ENCODE measurements at places on chromosomes 4 and X.

DNA sequence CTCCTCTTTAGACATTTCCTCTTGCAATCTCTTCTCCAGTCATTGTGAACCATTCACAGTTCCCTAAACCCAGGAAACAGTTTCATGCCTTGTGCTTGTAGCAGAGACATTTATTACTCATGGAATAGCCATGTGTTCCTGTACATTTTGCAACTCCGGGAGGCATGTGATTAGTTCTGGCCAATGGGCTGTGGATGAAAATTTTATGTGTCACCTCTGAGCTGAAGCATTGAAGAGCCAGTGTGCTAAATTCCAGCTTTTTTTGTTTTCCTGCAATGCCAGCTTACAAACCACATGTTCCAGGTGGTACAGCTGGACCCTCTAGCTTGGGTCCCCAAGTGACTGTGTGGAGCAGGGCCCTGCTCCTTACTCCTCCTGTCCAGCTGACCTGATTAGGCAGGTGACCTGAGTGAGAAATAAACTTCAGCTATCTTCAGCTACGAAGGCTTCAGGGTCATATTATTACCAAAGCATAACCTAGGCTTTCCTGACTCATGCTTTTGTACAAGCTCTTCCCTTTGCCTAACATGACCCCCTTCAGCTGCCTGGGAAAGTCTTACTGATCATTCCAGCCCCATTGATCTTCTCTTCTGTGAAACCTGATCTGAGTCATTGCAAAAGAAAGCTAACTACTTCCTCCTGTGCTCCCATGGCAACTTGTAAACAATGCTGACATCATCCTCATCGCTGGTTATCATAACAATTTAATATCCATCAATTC lies 200.4 kb downstream of the PTTG2 start:
- no peak for DNase-seq

GRCh38 chr4:1206299-1207156 lies 34.1 kb upstream of the SPON2 start:
- no peak for DNase-seq

DNA sequence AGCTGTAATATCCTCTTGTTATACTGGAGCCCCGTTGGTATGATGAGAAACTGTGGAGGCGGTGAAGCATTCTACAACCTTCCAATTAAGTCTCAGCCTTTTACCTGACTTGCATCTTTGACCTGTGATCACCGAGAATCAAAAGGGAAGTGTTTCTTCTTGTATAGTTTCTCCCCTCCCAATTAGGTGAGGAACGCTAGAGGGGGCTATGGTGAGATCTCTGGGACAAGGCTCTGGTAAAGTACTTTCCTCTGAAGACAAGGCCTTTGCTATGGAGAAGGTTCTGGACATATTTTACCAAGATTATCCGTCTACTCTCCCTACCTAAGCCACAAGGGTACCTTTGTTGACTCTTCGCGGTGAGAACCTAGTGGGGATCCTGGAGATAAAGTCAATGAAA lies 111.3 kb downstream of the CBLL2 start:
- no peak for DNase-seq

GRCh38 chr4:168529257-168529656 lies 32.4 kb downstream of the PALLD start:
- DNase-seq: no peak

DNA sequence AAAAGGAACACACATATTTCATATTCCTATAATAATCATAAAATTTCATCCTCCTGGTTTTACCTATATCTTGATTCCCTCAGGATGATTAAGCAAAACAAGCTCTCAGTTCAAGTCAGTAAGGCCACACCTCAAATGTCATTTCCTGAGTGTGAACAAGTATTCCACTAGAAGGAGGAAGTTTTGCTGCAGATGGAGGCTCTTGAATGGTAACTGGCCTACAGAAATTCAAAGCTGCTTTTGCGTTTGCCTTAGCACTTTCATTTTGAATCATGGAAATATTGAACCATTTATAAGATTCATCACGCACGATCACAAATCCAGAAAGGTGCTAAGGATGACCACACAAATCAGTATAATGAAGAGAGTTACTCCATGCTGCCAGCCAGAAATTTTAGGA lies 254.4 kb upstream of the CXXC4 start:
- DNase-seq: no peak

DNA sequence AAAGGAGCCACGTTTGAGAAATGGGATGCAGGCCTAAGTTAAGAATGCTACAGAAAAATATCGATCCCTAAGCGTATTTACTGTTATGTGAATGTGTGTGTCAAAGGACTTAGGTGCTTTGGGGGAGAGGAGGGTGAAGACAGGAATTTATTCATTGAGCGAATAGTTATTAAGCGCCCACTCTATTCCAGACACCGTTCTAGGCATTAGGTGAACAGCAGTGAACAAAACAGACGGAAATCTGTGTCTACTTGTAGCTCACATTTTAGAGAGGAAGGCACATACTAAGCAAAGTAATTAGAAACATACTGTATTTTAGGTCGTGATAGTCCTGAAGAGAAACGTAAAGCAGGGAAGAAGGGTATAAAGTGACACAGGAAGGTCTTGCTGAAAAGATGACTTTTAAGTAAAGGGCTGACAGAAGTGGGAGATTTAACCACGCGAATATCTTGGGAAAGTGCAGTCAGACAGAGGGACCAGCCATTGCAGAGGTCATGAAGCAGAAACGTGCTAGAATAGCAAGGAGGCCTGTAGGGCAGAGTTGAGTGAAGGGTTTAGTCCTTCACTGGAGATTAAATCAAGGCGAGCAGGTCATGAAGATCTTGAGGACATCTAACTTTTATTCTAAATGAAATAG lies 541 bp downstream of the AIMP1 start:
- DNase-seq: no peak

DNA sequence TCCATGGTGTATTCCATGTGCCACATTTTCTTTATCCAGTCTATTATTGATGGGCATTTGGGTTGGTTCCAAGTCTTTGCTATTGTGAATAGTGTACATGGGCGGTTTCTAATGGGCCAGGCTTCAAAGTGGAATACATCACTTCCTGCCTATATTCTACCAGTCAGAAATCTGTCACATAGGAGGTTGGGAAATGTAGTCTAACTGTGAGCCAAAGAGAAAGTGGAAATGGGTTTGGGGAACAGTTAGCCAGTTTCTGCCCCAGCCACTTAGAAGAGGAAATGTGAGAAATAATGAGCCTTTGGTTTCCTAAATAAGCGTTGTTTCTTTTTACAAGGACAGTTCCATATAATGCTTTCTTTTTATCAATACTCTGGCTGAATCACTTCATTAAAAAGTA lies 85.1 kb upstream of the AP1S2 start:
- DNase-seq: no peak

DNA sequence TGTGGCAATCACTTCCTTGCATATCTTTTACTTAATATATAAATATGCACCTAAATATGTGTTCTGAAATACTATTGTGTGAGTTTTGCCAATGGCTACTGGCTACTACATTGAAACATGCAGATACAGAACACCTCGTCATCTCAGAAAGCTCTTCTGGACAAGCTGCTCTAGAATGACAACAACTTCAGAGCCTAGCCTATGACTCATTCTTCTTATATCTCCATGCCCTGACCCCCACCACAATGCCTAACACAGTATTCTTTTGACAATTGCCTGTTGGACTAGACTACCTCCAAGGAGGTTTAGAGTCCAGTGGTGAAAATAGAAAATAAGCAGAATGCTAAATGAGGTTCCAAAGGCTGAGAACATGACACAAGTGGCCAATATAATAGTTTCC lies 17.6 kb upstream of the DMP1 start:
- DNase-seq: no peak

DNA sequence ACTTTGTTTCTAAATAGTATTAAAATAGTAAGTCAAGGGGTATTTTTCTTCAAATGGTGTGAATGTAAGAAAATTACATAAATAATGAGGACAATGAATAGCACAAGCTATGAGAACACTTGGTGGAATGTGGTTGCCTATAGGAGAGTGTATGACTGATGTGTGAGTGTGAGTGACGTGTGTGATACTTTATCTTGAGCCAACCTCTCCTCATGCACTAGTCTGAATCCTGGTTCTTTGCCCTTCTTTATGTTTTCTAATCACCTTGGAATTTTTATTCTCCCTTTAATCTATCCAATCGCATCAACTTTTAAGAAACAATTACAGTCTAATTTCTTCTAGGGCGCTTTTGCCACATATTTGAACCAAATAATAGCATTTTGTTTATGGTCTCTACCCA lies 98.2 kb downstream of the YIPF7 start:
- no peak for DNase-seq

GRCh38 chrX:134948333-134949241 lies 42.2 kb upstream of the SMIM10 start:
- DNase-seq: no peak

DNA sequence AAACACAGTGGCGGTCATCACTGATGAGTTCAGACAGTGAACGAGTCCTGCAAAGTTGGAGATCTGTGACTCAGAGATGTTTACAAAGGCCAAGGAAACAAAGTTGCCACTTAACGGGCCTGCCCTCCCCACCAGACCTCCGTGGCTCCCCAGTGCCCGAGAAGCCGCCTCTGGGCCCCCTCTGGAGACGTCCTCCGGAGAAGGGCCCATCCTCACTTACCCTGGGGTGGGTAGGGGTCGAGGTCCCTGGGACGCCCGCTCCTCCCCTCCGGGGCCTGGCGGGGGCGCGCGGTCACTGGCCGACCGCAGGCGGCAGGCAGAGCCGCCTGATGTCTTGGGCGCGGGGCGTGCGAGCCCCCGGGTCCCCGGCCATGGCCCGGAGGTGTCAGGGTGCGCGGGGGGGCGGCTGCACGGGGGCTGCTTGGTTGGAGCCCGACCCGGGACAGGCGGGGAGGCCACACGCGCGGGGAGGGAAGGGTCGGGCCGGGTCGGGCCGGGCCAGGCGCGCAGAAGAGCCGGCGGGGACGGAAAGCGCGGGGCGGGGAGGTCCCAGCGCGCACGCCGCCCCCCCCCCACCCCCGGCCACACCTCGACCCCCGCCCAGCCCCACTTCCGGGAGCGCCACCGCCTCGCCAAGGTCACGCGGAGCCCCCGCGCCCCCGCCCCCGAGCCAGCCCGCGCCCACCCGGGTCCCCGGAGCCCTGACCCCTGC lies 529 bp downstream of the DHRSX start:
- DNase-seq: no peak

DNA sequence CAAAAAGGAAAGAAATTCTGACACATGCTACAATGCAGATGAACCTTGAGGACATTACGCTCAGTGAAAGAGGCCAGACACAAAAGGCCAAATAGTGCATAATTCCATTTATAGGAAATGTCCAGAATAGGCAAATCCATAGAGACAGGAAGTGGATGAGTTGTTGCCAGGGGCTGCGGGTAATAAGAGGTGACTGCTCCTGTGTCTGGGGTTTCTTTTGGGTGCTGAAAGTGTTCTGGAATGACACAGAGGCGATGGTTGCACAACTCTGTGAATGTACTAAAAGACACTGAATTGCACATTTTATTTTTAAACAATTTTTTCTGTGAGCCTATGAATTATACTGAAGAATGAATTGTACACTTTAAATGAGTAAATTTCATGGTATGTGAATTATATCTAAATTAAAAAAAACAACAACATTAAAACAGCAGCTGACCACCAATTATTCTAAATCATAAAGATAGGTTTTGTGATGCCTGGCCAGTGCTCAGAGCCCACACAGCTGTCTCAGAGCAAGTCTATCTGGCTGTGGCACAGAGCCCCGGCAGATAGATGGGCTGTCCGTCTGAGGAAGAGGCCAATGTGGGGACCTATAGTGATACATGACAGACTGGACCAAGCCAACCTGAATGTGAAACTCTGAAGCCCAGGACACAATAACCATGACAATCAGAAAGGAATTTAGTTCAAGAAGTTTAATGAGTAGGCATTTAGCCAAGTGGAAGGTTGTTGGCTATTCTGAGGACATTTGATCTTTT lies 23.5 kb upstream of the IRAK1 start:
- DNase-seq: no peak

GRCh38 chr4:36990128-36990872 lies 254.2 kb upstream of the NWD2 start:
- no peak for DNase-seq

DNA sequence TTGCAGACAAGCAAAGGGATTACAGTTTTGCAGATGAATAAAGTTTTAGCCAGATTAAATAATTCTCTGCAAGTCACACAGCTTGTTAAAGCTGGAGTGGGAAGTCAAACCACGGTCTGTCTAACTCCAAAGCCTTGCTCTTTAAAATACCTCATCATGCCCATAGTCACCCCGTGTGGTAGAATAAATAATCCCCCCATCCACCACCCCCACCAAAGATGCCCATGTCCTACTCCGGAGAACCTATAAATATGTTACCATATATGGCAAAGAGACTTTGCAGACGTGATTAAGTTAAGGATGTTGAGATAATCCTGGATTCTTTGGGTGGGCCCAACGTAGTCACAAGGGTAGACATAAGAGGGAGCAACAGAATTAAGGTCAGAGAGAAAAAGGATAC lies 118.7 kb downstream of the BEND2 start:
- no peak for DNase-seq

- no peak for DNase-seq
Observed at GRCh38 chr4:168917138-168917779, 92.8 kb downstream of the CBR4 start.

GRCh38 chrX:70960730-70961129 lies 29.8 kb upstream of the SLC7A3 start:
- no peak for DNase-seq

DNA sequence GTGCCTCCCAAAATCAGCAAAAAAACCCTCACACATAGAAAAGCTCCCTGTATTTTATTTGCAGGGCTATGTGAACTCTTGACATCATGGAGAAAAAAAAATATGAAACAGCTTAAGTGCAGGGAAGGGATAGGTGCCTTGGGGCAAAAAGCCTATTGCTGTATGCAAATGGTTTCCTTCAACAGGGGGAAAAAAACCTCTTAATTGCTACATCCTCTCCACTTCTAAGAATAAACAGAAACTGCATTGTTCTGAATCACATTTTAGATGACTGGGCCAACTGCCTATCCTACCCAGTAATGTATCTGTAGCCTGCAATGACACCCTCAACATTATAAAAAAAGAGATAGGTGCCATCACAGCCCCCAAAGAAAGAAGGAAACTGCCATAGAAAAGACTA lies 229.4 kb upstream of the GALNTL6 start:
- no peak for DNase-seq

DNA sequence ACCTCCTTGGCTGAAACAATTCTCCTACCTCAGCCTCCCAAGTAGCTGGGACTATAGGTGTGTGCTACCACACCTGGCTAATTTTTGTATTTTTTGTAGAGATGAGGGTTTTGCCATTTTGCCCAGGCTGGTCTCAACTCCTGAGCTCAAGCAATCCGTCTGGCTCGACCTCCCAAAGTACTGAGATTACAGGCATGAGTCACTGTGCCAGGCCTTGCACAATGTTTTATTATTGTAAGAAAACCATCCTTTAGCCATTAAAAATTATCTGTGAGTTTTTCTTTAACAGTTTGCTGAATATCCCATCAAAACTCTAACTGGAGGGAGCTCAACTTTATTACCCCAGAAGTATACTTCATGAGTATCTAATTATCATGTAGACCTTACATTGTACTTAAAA lies 900.3 kb downstream of the PCDH7 start:
- no peak for DNase-seq

DNA sequence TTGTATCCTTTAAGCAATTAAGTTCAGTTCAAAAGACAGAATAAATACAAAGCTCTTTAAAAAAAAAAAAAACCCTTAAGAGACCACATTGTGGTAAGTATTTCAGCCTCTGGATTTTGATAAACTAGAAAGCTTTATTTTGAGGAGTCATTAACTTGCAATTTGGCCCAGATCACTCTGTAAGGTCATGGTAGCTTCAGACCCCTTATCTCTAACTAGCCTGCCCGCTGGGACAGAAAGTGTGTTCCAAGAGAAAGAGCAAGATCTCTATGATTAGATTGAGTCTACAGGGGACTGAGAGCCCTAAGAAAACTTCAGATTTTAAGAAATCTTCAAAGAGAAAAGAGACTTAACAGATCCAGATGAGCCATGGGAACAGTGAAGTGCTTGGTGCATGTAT lies 45.6 kb downstream of the GALNT7 start:
- DNase-seq: no peak
